Heart left ventricle (tissue), 16 donors: ENCODE measurements at places on chromosomes 12 and 14. TPM values are rescaled to one million over a fixed set of nuclear protein-coding genes. Genes with fewer than 3 reads are reported as not detected.
A peak's percentile ranks its signal among the peaks of the same experiment; 100 is the strongest.

DNA sequence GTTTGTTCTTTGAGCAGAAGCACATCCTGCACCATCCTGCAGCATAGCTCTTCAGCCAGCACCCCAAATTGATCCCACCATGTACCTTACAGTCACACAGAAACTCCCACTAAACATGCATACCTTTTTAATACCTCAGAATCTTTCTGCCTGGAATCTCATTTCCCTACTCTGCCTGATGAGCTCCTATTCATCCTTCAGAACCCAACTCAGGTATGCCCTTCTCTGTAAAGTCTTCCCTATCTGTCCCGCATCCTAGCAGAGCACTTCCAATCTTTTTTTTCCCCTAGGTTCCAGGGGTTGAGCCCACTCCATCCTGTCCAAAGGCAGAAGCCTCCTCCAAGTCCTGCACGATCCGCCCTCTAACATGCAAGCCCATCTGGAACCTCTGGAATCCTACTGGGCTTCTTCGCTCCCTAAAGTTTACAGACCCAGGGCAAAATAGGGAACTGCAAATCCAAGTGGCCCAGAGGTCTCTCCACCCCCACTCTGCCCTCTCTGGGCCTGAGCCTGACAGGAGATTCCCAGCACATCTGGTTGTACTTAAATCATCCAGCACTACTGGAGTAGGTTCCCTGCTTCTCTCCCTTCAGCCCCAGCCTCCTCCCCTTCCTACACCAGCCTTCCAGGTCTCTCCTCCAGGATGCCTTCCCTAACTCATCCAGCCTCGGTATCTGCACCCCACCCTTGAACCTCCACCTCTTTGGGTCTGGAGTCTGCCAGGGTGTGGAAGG lies 4.1 kb upstream of the FIGNL2 start:
- no peak overlapping the region for H3K27ac ChIP-seq
- DNase-seq = no peak
- H3K4me3 ChIP-seq = no peak overlapping the region

- H3K4me3 ChIP-seq = no peak overlapping the region
- no peak overlapping the region for H3K27ac ChIP-seq
- no peaks in the 10 kb centered on the region for H3K4me1 ChIP-seq
- no peak for DNase-seq
- peaks cover 41% of the 10 kb centered on the region for H3K27me3 ChIP-seq
Measured at GRCh38 chr12:53840316-53840715, 88.5 kb upstream of the CISTR start.

GRCh38 chr12:10304161-10304574 lies 3.5 kb upstream of the KLRD1 start:
- H3K4me1 ChIP-seq = no peaks in the 10 kb centered on the region
- no peak for DNase-seq
- no peaks in the 10 kb centered on the region for H3K27me3 ChIP-seq
- no peaks in the 10 kb centered on the region for H3K36me3 ChIP-seq
- H3K27ac ChIP-seq = no peak overlapping the region

GRCh38 chr12:120528861-120529525 lies at the start of gene COQ5:
COQ5 (minus strand) TSS chr12:120529158; CDS start chr12:120529141, 17 bp downstream.
- H3K27me3 ChIP-seq = no peaks in the 10 kb centered on the region
- peak; percentile 90 for DNase-seq
- peak within 1 kb of the TSS; percentile 83 for H3K27ac ChIP-seq
- H3K4me1 ChIP-seq = peaks cover 17% of the 10 kb centered on the region

DNA sequence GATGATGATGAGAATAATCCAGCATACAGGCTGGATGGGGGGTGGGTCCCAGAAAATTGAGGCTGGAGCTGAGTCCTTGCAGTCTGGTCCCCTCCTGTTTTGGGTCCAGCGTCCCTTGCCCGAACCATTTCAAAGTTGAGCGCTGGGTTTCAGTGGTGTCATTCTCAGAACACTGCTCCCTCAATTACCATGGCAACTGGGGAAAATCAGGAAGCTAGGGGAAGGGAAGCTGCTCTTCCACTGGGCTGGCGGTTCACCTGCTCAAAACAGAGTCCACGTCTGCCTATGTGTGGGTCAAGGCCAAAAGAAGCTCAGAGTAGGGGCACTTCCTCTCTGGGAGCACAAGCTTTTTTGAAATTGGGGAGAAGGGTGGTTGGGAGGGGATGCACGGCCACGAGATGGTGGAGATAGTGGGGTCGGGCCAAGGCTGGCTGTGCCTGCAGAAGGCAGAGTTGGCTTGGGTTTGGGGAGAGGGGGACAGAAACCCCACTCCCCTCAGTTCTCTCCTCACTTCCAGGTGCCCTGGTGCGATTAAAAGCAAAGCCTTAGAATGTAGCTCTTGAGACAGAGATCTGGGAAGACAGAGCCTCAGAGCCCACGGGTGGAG lies 1.7 kb upstream of the NOS1 start:
- no peak for DNase-seq
- no peaks in the 10 kb centered on the region for H3K36me3 ChIP-seq
- no peaks in the 10 kb centered on the region for H3K4me1 ChIP-seq
- H3K27me3 ChIP-seq = peaks cover 45% of the 10 kb centered on the region
- no peak overlapping the region for H3K27ac ChIP-seq
- no peak overlapping the region for H3K4me3 ChIP-seq

PLCZ1 gene
- polyA plus RNA-seq = not detected
